ENCODE measurements at places on chromosomes 12 and 14.

DNA sequence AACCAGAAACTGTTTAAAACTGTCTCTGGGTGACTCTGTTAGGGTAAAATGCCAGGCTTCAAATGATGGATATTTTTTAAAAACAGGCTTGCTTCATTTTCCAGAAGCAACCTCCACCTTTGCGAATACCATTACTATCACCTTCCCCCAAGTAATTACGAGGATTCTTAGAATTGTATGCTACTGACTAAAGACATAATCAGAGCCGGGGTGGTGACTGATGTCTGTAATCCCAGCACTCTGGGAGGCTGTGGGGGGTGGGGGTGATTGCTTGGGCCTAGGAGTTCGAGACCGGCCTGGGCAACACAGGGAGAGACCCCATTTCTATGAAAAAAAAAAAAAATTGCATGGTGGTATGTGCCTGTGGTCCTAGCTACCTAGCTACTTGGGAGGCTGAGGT, 38.3 kb downstream of the FGD6 start:
- DNase-seq = no peak

DNA sequence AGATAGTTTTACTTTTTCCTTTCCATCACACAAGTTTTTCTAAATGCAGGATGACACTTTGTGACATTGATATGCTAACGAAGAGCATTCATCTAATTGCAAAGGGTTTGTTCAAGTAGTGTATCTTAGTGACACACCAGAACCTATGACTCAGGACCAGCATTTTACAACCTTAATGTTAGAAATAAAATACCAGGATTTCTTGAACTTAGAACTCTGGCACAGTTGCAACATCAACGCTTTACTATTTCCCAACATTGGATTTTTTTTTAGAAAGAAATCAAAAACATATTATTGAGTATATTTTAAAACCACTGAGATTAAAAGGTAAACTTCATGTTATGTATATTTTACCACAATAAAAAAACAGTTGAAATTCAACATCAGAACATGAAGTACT, 17.9 kb upstream of the PLEKHG6 start:
- DNase-seq = no peak

GRCh38 chr12:56134897-56135296, 6.8 kb downstream of the ESYT1 start:
- no peak for DNase-seq

- peak; percentile 62 for DNase-seq
These were observed 513.0 kb downstream of the TMEM121 start for GRCh38 chr14:106039400-106039799.

- no peak for DNase-seq
These were observed 13.5 kb upstream of the SCFD1 start for GRCh38 chr14:30608533-30609006.

DNA sequence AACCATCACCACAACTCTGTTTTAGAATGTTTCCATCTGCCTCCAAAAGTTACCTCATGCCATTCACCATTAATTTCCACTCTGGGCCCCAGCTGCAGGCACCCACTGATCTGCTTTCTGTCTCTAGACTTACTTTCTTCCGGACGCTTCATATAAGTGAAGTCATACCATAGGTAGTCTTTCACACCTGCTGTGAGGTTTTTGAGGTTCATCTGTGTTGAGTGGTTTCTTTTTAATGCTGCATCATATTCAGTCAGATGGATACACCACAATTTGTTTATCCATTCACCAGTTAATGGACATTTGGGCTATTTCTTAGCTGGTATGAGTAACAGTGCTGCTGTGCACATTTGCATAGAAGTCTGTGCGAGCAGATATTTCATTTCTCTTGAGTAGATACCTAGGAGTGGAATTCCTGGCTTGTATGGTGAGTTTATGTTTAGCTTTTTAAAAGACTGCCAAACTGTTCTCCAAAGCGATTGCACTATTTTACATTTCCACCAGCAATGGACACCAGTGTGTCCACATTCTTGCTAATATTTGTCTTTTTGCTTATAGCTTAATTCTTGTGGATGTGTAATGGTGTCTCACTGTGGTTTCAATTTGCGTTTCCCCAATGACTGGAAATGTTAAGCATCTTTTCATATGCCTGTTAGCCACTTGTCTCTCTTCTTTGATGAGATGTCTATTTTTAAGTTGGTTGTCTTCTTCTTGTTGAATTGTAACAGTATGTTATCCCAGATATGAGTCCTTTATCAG, 48.3 kb downstream of the ZFYVE21 start:
- no peak for DNase-seq

DNA sequence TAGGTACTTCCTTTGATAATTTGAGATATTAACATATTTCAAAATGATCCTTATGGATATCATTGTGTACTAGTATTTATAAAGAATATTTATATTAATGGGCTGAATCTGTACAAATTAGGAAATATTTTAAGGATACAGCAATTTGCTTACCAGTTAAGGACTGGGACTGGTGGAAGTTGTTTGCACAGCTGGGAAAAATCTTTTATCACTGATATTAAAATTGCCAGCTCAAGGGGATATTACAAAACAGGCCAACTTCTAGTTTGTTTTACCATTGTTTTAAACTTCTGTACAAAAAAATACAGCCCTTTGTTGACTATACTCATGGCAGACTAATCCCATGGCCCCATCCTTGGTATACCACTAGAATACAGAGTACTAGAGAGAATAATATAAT, 133.2 kb upstream of the DDHD1 start:
- DNase-seq = no peak

- peak; percentile 64 for DNase-seq
These were observed 11.2 kb downstream of the ESRRB start for GRCh38 chr14:76386944-76387782.

DNA sequence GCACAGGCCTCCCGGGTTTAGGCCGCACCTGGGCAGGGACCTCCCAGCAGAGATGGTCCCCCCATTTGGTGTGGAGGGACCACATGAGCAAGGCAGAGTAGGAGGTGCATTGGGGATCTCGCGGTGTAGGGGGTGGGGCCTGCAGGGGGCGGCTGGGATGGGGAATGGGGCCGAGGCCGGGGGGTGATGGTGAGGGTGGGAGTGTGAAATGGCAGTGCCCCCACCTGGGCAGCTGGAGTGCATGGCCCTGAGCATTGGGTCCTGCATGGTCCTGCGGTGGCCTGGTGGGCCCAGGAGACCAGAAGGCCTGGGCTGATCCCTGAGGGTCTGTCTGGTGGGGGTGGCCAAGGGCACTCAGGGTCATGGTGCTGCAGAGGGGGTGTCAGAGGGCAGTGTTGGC, 111.8 kb downstream of the KIF26A start:
- no peak for DNase-seq

DNA sequence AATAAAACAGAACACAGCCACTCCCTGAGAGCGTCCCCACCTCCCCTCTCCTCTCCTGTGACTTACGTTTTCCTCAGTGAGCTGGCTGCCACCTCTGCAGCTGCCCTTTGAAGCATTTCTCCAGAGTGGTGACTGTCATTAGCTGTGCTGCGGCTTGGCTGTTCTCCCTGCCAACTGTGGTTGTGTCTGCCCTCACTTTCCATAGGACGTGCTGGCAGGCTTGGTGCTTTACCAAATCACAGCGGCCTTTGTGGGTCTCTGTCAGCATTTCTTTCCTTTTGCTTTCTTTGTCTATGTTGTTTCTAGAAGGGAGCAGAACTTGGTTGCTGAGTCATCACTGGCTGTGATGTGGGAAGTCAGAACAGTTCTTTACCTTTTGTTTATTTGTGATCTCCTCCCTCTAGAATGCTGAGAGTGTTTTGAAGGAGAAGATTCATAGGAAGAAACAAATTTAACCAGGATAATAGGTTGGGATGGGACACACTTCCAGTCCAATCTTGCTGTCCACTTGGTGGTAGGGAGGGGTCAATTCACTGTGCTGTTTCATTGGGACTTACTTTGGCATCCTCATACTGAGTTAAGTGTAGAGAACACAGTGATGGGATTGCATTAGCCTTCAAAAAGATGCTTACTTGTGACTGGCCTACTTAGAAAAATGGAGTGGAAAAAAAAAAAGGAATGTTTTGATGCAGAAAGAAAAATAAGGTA, 88.2 kb downstream of the TMX1 start:
- DNase-seq = peak; percentile 26

DNA sequence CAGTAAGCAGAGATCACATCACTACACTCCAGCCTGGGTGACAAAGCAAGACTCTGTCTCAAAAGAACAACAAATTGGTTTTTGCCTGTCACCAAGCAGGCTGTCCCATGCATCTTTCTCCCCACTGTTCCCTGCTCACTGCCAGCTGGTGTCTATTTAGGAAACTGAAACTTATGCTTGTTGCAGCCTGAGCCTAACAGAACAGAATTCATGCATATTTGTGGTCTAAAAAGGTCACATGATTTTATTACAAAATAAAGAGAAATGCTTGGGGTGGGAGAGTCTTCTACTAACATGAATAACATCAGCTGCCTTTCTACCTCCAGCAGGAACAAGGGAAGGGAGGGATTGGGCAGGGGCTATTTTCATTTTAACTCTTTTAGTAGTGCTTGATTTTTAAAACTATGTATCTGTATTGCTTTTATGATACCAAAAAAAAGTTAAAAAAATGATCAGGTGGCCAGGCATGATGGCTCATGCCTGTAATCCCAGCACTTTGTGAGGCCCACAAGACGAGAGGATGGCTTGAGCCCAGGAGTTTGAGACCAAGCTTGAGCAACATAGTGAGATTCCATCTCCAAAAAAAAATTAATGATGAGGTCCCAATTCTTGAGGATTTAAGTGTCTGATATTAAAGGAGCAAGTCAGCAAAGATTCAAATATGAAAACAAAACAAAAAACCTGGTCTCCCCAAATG, 923 bp downstream of the STAT2 start:
- DNase-seq = no peak

GRCh38 chr12:102010265-102010994, 51.4 kb downstream of the WASHC3 start:
- DNase-seq = no peak

GRCh38 chr14:65560340-65561027, 148.0 kb downstream of the FUT8 start:
- DNase-seq = no peak

- no peak for DNase-seq
These were observed 127.9 kb upstream of the DYRK2 start for GRCh38 chr12:67520606-67521005.

DNA sequence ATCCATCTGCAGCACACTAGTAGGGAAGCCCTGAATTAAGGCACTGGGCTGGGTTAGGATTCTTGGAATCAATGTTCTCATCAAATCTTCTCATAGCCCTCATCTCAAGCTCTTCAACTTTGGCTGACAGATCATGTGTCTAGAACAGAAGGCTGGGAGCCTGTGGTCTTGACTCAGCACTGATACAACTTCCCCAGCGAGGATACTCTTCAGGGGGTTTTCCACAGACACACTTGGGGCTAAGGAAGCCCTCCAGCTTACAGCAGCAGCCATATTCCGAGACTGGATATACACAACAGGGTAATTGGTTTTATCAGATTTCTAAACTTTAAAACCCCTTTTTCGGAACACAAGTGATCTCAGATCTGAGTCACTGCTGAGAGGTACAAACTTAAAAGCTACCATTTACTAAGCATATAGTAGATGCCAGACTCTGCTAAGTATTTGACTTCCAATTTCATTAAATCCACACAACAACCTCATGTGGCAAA, 3.5 kb downstream of the FMNL3 start:
- DNase-seq = peak; percentile 32

- DNase-seq = no peak
These were observed 42.4 kb downstream of the ATXN2 start for GRCh38 chr12:111556676-111557075.

GRCh38 chr12:131119936-131120335, 166.2 kb downstream of the ADGRD1 start:
- no peak for DNase-seq

DNA sequence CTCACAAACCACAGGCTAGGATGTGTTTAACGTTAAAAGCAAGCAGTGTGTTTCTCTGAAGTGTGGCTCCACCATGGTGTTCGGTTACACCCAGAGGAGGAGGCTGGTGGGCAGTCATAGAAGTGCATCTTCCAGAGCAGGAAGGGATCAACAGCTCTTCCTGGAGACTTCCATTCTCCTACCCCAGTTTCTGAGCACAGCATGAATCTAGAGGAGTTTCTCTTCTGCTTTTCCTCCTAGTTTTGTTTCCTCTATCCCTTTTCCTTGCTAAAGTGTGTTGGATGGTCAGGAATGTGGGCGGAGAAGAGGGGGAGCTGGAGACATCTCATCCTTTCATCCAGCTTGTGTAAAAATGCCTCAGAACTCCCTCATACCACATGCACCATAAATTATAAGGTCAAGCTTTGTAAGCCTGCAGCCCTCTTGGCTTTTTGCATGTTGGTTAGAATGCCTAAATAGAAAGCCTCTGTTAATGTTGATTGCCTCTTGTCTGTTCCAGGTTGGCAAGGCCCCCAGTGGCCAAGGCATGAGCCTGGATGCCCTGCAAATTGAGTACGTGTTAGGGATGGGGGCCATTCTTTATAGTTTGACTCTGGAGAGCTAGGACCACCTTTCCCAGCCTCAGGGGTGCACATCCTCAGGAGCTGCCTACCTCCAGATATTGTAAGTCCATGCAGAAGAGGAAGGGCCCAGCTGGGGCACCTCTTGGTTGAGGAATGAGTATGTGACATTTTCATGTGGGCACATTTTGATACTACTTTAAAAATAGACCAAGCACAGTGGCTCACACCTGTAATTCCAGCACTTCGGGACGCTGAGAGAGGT, 4.0 kb upstream of the CKAP4 start:
- DNase-seq = no peak

DNA sequence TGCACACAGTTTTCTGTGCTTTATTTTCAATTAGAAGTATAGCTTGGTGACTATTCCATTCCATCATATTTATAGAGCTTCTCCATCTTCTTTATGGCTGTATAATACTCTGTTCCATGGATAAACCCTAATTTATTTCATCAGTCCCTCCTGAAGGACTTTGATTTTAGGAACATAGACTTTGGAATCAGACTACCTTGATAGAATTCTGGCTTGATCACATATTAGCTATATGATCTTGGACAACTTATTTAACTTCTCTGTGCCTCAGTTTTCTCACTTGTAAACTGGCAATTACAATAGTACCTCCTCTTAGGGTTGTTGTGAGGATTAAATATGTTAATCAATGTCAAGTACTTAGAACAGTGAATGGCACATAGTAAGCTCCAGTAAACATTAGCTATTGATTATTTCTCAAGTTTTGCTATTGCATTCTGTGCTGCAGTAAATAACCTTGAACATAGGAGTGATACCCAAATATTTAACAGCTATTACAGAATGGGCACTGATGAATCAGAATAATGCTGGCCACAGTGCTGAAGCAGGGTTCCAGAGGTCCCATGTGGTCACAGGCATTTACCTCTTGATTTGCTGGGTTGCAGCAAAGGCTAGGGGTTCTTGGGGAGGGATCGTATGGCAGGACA, 12.2 kb upstream of the NR1H4 start:
- DNase-seq = no peak

- no peak for DNase-seq
These were observed 113.4 kb downstream of the NT5DC3 start for GRCh38 chr12:103727638-103728037.

DNA sequence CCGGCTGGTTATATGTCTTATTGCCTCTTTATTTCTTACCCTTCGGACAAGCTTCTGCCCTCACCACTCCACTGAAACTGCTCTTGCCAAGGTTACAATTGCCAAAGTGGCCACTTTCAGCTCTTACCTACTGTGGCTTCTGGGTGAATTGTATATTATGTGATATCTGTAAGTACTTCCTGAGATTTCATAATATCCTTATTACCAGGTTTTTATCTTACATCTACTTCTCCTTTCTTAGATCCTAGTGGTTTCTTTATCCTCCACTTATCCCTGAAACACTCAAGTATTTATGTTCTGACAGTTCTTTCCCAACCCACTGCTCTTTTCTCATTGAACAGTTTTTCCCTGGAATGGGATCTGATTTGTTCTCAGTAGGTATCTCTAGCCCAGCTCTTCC, 10.5 kb downstream of the CELA1 start:
- DNase-seq = no peak

- DNase-seq = no peak
These were observed 40.1 kb upstream of the EVL start for GRCh38 chr14:100025111-100025510.
